ENCODE measurements at places on chromosomes 12 and 14.

DNA sequence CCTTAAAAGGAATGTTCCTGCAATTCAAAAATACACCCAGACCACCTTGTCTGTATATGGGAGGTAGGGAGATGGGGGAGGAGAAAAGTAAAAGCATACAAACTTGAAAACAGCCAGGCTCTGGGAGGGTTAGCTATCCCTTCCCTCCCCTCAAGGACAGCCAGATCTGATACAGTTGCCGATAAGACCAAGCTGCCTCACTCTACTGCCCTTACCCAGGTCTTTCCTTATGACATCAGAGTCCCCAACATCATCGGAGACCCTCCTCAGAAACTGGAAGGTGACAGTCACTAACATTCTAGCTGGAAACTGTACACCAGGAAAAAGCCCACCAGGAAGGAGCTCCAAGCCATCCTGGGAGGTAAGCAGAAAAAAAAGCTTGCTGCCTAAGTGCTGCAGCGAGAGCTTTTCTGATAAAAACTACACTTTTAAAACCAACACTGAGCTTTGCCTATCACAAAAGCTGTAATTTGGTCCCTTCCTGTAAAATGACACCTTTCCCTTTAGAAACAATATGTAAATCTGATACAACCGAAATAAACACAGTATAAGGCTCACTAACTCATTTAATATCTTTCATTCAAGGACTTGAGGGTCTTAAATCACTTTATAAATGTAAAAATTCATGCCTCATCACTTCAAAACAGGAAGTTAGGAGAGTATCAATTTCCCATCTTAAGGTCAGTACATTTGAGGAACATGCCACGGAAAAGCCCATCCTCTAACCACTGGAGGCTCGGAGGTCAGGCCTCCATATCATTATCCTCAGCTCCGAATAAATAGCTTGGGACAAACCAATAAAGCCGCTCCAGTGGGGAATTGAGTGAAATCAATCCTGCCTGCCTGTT, 20.4 kb upstream of the PLEKHH1 start:
- DNase-seq, result no peak

DNA sequence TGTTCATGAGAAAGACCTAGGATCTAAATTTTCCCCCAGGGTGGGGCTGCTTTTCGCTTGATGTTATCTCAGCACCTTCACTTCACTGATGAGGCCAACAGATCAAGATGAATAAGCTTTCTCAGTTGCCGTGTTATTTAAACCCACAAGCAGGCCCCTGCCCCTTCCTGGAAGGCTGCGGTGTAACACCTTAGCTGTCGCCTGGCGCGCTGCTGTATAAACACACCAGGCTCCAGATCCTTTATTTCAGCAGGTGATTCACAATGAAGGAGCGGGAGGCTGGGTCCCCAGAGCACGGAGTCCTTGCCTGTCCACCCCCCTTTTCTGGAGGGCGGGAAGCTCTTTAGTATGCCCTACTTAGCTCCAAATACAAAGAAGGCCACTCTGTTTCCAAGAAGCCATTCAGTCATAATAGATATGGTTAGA, 515.4 kb downstream of the FUT8 start:
- DNase-seq, result no peak

- no peak for DNase-seq
Measured at GRCh38 chr12:18079541-18080246, 10.3 kb downstream of the RERGL start.

GRCh38 chr14:83777516-83777915, 1752.4 kb upstream of the FLRT2 start:
- no peak for DNase-seq

- DNase-seq, result no peak
Measured at GRCh38 chr12:68665016-68665569, 21.7 kb upstream of the NUP107 start.

All from AG08395 (cell line).